ENCODE measurements at places on chromosomes 16 and 17.
A peak's percentile ranks its signal among the peaks of the same experiment; 100 is the strongest.

DNA sequence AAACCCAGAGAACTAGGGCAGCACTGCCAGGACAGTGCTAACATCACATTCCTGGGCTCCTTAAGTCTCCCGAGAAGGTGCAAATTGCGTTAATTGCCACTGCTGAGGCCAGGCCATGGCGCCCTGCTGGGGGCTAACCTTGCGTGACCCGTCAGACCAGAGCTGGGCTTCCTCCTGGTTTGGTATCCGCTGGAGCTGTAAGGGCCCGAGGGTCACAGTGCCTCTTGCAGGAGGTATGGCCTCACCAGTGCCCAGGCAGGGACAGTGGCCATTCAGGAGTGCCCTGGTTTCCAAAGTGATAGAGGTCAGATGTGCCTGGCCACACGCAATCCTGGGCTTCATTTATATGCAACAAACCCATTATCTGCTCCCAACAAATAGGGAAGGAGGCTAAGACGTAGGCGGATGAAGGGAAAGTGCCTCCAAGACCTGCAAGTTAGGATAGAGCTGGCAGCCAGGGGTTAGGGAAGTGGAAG lies 17.7 kb upstream of the ADCY9 start:
- H3K4me1 ChIP-seq: no peaks in the 10 kb centered on the region
- H3K27ac ChIP-seq: no peak overlapping the region
- no peak for DNase-seq
- no peaks in the 10 kb centered on the region for H3K36me3 ChIP-seq
- no peak overlapping the region for H3K4me3 ChIP-seq

DNA sequence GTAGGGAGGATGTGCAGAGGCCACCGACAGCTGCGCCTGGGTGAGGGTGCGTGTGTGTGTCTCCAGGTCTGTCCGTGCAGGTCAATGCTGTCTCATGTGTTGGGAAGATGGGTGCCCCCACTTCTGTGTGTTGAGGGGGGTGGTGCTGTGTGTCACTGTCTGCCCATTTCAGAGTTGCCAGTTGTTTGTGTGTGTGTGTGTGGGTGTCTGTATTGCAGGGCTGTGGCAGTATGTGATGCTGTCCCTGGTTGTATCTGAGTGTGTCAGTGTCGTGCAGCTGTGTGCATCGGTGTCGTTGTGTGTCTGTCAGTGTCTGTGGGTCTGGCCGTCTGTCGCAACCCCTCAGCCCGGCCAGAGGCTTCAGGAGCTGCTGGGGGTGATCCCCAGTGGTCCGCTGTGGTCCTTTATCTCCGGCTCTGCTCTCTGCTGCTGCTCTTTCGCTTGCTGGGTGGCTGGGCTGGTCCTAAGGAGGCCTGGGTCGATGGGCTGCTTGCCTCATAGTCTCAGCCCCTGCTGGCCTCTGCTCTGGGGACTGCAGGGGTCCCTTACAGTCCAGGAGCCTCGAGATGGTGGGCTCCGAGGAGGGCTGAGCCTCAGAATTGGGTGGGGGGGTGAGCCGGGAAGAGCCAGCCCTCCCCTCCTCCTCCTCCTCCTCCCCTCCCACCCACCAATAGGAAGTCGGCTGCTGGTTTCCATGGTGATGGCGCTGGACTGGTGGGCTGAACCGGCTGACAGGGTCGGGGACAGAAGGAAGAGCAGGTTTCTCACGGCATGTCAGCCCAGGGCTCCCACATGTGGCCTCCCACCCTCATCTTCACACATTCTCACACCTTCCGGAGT lies at the start of gene TSPOAP1:
Gene TSPOAP1, minus strand, starts transcription at position 601 of the 840 bp plus-strand sequence. CDS start 875 bp downstream, outside the sequence.
- no peak within 1 kb of the TSS for H3K27ac ChIP-seq
- H3K36me3 ChIP-seq: no peaks in the 10 kb centered on the region
- no peaks in the 10 kb centered on the region for H3K4me1 ChIP-seq
- peak; percentile 79 for DNase-seq
- H3K4me3 ChIP-seq: peak within 1 kb of the TSS; percentile 20

- DNase-seq: peak; percentile 76
- H3K4me1 ChIP-seq: peaks cover 15% of the 10 kb centered on the region
- H3K27ac ChIP-seq: no peak overlapping the region
- peaks cover 8% of the 10 kb centered on the region for H3K36me3 ChIP-seq
- H3K4me3 ChIP-seq: peak overlapping the region; percentile 37
These were observed 9.4 kb downstream of the RPL19 start for GRCh38 chr17:39209317-39210092.

- H3K27me3 ChIP-seq: no peaks in the 10 kb centered on the region
- H3K27ac ChIP-seq: peak overlapping the region; percentile 51
- peaks cover 19% of the 10 kb centered on the region for H3K4me1 ChIP-seq
- H3K36me3 ChIP-seq: no peaks in the 10 kb centered on the region
- no peak for DNase-seq
- H3K4me3 ChIP-seq: peak overlapping the region; percentile 77
These were observed 1.2 kb downstream of the HAGH start for GRCh38 chr16:1825381-1825863.

GRCh38 chr16:79074951-79075350 lies 525.6 kb downstream of the MAF start:
- H3K4me3 ChIP-seq: no peak overlapping the region
- no peak for DNase-seq
- no peak overlapping the region for H3K27ac ChIP-seq
- H3K36me3 ChIP-seq: no peaks in the 10 kb centered on the region
- no peaks in the 10 kb centered on the region for H3K27me3 ChIP-seq

- no peak for DNase-seq
- no peaks in the 10 kb centered on the region for H3K36me3 ChIP-seq
- H3K4me1 ChIP-seq: peaks cover 31% of the 10 kb centered on the region
- no peak overlapping the region for H3K27ac ChIP-seq
- no peak overlapping the region for H3K4me3 ChIP-seq
- H3K27me3 ChIP-seq: no peaks in the 10 kb centered on the region
These were observed 17.7 kb downstream of the ANKRD11 start for GRCh38 chr16:89472711-89473075.

DNA sequence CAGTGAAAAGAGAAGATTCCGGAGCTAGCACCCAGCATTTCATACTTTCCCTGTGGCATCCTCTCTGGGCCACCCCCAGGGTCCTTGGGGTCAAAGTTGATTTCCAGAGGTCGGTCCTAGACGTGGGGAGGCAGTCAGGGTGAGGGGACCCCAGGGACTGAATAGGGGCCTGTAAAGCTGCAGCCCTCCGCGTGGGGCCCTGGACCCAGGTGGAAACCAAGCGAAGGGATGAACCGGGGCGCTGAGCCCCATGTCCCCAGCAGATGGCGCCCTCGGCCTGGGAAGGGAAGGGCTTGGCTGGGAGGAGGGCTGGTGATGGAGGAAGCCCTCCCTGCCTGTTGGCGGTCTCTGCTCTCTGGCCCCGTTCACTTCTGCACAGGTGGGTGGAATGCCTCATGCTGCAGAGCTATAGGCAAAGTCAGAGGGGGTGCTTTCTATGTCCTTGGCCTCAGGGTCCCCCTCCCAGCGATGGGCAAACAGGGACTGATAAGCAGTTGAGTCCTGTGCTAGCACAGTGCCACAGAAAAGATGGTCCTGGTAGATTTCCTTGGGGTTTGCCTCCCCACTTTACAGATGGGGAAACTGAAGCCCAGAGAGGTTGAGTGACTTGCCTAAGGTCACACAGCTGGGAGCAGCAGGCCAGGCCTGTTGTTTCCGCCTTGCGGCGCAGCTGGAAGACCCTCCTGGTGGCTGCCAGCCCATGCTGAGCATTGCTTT lies 163.4 kb upstream of the CIBAR2 start:
- H3K27ac ChIP-seq: no peak overlapping the region
- H3K4me1 ChIP-seq: no peaks in the 10 kb centered on the region
- peak; percentile 81 for DNase-seq
- H3K36me3 ChIP-seq: no peaks in the 10 kb centered on the region
- no peak overlapping the region for H3K4me3 ChIP-seq

DNA sequence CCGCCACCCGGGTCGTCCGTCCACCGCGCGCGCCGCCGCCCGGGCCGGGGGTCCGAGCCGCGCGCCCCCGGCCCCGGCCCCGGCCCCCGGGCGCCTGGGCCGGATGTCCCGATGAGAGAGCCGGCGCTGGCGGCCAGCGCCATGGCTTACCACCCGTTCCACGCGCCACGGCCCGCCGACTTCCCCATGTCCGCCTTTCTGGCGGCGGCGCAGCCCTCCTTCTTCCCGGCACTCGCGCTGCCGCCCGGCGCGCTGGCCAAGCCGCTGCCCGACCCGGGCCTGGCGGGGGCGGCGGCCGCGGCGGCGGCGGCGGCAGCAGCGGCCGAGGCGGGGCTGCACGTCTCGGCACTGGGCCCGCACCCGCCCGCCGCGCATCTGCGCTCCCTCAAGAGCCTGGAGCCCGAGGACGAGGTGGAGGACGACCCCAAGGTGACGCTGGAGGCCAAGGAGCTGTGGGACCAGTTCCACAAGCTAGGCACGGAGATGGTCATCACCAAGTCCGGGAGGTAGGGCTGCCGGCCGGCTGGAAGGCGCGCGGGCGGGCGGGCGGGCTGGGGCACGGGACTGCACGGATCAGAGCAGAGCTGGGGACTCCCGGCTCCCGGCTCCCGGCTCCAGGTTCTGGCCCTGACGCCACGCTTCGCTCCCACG lies 548 bp downstream of the TBX2 start:
- H3K36me3 ChIP-seq: peaks cover 12% of the 10 kb centered on the region
- no peaks in the 10 kb centered on the region for H3K4me1 ChIP-seq
- DNase-seq: peak; percentile 69
- H3K27me3 ChIP-seq: peaks cover 12% of the 10 kb centered on the region
- peak overlapping the region; percentile 95 for H3K27ac ChIP-seq

- no peak for DNase-seq
- H3K4me1 ChIP-seq: no peaks in the 10 kb centered on the region
- H3K27ac ChIP-seq: no peak overlapping the region
- no peak overlapping the region for H3K4me3 ChIP-seq
- no peaks in the 10 kb centered on the region for H3K36me3 ChIP-seq
These were observed 14.6 kb downstream of the EEF2K start for GRCh38 chr16:22220714-22221113.

GRCh38 chr16:82630219-82630618 lies 3.5 kb downstream of the CDH13 start:
- peaks cover 15% of the 10 kb centered on the region for H3K27me3 ChIP-seq
- H3K27ac ChIP-seq: no peak overlapping the region
- no peaks in the 10 kb centered on the region for H3K36me3 ChIP-seq

DNA sequence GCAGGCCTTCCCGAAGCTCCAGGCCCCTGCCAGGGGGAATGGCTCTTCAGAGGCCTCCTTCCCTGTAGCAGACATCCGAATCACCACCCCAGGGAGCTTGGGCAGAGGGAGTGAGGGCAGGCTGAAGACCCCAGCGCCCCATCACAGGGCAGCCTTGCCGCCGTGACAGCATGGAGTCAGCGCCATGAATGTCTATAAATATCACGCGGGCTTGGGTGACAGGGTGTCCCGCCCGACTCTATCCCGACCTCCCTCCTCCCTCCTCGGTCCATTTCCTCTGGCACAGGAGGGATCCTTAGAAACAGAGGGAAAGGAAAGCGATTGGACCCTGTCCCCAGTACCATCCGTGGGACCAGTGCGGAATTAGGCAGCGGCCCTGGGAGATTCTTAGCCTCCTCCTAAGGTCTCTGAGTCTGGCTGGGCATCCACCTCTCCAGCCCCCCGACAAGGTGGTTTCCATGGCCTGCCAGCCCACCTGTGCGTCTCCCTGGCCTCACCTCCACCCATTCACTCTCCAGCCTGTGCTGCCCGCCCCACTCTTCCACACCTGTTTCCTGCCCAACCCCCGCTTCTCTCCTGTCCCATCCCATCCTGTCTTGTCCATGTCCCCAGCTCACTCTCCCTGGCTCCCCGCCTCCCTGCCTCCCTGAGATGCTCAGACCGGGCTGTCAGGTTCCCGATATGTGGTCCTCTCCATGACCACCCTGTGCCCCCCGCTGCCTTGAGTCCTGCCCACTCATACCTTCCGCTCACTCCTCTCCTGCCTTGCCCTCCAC lies 5.1 kb downstream of the ATP2A1 start:
- no peaks in the 10 kb centered on the region for H3K36me3 ChIP-seq
- no peaks in the 10 kb centered on the region for H3K27me3 ChIP-seq
- DNase-seq: no peak
- peaks cover 3% of the 10 kb centered on the region for H3K4me1 ChIP-seq
- no peak overlapping the region for H3K27ac ChIP-seq

- no peaks in the 10 kb centered on the region for H3K27me3 ChIP-seq
- peak; percentile 56 for DNase-seq
- no peak overlapping the region for H3K27ac ChIP-seq
These were observed 400.9 kb upstream of the CDH5 start for GRCh38 chr16:65965628-65966027.

DNA sequence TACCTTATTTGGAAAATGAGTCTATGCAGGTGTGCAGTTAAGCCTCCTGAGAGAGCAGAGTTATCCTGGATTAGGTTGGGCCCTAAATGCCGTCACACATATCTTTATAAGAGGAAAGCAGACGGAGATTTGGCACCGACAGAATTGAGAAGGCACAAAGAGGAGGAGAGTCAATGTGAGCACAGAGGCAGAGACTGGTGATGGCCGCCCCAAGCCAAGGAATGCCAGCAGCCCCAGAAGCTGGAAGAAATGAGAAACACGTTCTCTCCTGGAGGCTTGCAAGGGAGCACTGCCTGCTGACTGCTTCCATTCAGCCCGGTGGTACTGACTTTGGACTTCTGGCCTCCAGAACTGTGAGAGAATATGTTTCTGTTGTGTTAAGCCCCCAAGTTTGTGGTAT lies 3.2 kb downstream of the SLC46A1 start:
- H3K36me3 ChIP-seq: no peaks in the 10 kb centered on the region
- DNase-seq: no peak

- H3K36me3 ChIP-seq: no peaks in the 10 kb centered on the region
- H3K27ac ChIP-seq: peak overlapping the region; percentile 49
- H3K4me3 ChIP-seq: no peak overlapping the region
These were observed 29.5 kb downstream of the MPRIP start for GRCh38 chr17:17071531-17072360.

GRCh38 chr16:30697264-30698138 lies 1.5 kb upstream of the SRCAP start:
- peak overlapping the region; percentile 100 for H3K27ac ChIP-seq
- peak overlapping the region; percentile 86 for H3K4me3 ChIP-seq
- H3K27me3 ChIP-seq: no peaks in the 10 kb centered on the region
- H3K36me3 ChIP-seq: no peaks in the 10 kb centered on the region
- peaks cover 13% of the 10 kb centered on the region for H3K4me1 ChIP-seq
